M059J (cell line): ENCODE measurements at places on chromosomes 5 and 9.

DNA sequence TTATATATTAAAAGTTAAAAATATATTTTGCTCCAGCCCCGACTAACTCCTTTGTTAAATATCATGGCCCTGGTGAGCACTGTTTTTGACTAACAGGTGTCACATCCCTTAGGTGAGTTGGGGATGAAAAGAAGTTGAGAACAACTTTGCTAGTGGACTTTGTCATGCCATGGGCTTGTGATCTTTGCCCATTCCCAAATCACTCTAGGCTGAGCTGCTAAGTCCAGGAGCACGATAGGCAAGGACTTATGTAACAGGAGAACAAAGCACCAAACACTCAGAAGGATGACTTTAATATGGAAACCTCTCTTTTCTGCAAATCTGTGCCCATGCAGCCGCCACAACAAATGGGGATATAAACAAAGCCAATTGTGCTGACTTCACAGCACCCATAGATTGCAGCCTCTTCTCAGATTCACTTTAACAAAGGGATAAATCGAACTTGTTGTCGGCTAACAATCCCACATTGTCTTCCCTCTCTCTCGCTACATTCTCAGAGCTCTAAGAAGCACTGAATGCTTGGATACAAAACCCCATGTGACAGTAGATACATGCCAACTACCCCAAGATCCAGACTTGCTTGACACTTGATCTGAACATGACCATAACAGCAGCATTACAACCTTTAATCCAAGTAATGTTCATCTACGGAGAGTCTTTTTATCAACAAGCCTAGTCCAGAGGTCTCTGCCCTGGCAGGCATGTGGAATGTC is 86.8 kb upstream of the CD180 start:
- no peak for DNase-seq

GRCh38 chr5:174355208-174355612 is 309.7 kb downstream of the NSG2 start:
- peak; percentile 98 for DNase-seq

GRCh38 chr9:72354704-72355103 is 10.3 kb downstream of the ZFAND5 start:
- DNase-seq, result peak; percentile 18

- no peak for DNase-seq
Measured at GRCh38 chr5:179585941-179586401, 35.6 kb downstream of the RUFY1 start.

- no peak for DNase-seq
Measured at GRCh38 chr5:76144513-76145274, 61.5 kb downstream of the SV2C start.

DNA sequence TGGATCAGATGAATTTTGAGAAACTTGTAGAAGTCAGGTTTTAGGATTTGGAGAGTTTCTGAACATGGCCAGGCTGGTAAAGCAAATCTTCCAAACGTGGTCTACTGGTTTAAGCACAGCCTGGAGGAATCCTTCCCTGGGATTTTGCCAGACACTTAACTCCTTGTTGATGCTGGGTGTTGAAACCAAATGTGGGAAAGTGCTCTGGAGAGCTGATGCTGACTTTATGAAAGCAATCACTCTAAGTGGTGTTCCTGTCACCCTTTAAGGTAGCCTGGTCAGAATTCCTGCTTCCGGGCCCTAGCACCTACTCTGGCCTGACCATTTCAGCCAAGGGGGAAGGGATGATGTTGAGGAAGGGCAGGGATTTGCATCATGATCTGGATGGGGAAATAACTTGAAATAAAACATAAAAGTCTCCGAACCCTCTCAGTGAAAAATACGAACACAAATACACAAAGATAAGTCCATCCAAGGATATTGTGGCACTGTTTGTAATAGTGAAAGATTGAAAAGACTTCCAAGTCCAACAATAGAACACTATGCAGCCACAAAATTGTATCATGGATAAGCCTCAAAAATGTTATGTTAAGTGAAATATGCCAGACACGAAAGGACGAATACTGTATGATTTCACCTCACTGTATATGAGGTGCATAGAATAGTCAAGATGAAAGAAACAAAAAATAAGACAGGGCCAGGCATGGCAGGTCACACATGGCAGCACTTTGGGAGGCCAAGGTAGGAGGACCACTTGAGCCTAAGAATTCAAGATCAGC is 57.7 kb downstream of the PDE6A start:
- peak; percentile 82 for DNase-seq

DNA sequence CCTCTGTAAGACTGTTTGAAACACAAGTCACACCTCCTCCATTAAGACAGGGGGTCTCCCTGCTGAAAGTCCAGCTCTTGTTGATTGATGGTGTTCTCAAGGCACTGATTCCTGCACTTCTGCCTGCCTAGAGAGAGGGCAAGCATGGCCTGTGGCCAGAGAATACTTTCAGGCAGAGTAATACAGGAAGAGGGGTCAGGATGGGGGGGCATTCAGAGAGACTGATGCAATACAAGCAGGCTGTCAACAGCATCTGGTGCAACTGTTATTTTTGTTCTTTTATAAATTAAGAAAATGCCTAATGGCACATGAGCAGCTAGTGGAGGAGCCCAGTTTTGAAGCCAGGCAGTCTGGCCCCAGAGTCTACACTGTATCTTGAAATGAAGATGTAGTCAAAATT is 302.2 kb downstream of the DIRAS2 start:
- no peak for DNase-seq

DNA sequence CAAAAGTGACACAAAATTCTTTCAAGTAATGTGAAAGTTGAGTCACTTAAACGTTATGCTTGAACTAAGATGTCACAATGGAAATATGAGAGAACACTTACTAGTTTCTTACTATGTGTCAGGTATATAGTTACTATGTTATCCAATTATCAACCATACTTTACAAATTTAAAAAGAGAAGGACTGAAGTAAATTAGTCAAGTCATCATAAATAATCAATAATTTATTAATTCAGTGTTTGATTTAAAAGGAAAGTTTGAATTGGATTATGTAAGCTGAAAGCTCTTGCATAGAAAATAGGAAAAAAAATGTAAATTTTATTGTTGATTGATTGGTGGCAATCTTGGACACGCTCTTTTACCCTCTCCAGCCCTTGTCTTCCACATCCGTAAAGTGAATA is 76.3 kb downstream of the GABRA1 start:
- DNase-seq, result no peak

DNA sequence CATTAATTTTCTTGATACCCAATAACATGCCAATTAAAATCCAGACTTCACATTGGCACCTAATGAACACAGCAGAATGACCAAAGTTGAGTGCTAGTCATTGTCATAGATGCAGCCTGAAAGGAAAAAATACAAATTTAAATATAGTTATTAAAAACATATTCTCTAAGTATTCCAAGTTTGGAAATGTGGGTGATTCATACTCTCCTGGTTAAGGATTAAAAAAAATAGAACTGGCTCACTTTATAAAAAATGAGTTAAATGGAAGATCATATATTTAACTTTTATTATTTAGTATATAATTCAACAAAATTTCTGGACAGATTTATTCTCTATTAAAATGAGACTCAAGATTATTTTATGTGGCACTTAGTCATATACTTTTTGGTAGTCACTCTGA is 33.2 kb upstream of the RICTOR start:
- no peak for DNase-seq
